ENCODE measurements at places on chromosomes 6 and 20.

DNA sequence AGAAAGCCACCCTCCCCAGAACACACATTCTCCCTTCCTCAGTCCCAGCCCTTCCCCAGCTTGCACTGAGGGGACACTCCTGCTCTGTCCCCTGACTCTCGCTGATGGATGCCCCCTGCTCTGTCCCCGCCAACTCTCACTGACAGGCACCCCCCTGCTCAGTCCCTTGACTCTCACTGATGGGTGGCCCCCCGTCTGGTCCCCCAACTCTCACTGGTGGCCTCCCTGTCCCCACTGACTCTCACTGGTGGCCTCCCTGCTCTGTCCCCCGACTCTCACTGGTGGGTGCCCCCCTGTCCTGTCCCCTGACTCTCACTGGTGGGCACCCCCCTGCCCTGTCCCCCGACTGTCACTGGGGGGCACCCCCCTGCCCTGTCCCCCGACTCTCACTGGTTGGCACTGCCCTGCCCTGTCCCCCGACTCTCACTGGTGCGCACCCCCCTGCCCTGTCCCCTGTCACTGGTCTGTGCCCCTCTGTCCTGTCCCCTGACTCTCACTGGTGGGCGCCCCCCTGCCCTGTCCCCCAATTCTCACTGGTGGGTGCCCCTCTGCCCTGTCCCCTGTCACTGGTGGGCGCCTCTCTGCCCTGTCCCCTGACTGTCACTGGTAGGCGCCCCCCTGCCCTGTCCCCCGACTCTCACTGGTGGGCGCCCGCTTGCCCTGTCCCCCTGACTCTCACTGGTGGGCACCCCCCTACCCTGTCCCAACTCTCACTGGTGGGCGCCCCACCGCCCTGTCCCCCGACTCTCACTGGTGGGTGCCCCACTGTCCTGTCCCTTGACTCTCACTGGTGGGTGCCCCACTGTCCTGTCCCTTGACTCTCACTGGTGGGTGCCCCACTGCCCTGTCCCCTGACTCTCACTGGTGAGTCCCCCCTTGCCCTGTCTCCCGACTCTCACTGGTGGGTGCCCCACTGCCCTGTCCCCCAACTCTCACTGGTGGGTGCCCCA is 60.9 kb downstream of the GINS1 start:
- DNase-seq = no peak

GRCh38 chr20:10653599-10654249 is 20.1 kb downstream of the JAG1 start:
- peak; percentile 62 for DNase-seq

GRCh38 chr20:20362774-20363433 is 5.0 kb upstream of the INSM1 start:
- no peak for DNase-seq

GRCh38 chr6:128899341-128900050 is 16.6 kb downstream of the LAMA2 start:
- no peak for DNase-seq

- no peak for DNase-seq
These were observed 6.1 kb downstream of the SAMD3 start for GRCh38 chr6:130216620-130217019.

- DNase-seq = no peak
These were observed 96.3 kb downstream of the SPTLC3 start for GRCh38 chr20:13105039-13105438.

- DNase-seq = no peak
These were observed 531.1 kb downstream of the LMBRD1 start for GRCh38 chr6:69265706-69266105.

GRCh38 chr20:25539742-25540672 is 45.3 kb downstream of the NINL start:
- no peak for DNase-seq

DNA sequence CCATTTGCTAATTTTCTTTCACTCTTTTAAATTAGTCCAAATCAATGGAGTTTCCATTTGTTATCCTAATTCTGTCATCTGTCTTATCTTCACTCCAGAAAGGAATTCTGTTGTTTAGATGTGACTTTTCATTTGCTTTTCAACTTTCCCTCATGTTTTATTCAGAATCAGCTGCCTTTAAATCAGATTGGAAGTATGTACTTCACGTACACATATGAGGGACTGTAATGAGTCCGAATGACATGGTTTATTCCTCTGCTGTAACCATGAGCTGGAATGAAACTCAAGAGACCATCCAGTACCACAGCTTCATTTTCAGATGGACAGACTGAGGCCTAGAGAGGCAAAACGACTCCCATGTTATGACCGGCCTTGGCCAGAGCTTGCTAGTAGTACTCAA is 302.3 kb downstream of the KIF16B start:
- DNase-seq = no peak

- no peak for DNase-seq
These were observed 898.0 kb upstream of the EYS start for GRCh38 chr6:66605011-66605410.

- DNase-seq = no peak
These were observed at the start of gene TXLNB for GRCh38 chr6:139291813-139292619. Gene TXLNB (minus strand): TSS chr6:139291998. CDS start chr6:139288899, 3,099 bp downstream.

GRCh38 chr6:146901940-146902816 is 302.0 kb upstream of the STXBP5 start:
- DNase-seq = no peak

DNA sequence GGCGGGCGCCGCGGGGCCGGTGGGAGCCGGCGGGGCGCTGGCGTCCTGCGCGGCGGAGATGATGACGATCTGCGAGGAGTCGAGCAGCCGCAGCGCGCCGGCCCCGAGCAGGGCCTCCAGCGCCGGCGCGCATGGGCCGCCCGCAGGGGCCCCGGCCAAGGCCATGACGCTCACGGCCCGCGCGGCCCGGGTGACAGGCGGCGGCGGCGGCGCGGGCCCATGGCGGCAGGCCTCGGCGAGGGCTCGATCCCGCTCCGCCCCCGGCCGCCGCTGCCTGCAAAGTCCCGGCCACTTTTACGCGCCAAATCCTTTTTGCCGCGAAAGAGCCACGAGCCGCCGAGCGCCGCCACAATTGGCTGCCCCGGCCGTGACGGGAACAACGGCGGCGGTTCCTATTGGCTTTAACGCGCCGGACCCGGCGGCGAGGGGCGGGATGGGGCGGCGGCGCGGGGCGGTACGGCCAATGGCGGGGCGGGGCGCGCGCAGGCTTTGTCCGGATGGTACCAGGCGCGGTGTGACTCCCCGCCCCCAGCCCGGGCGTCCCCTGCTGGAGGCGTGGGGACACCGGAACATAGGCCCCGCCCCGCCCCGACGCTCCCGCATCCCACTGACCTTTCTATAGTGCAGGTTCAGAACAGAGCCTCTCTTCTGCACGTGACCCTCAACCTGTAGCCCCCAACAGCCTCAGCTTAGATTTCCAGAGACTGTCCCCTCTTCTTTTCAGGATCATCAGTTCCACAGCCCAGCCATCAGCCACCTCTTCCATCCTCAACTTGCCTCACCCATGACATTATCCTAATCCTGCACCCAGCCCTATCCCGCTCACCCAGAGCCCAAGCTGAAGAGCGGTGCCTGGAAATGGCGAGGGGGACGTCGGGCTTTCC is at the start of gene E2F1:
Gene E2F1, minus strand, starts transcription at position 286 of the 884 bp plus-strand sequence. Its CDS starts 121 bp downstream, at position 165.
- DNase-seq = no peak

GRCh38 chr6:63543982-63544381 is 28.3 kb upstream of the LOC128125822 start:
- no peak for DNase-seq

GRCh38 chr6:92989656-92990055 is 429.7 kb downstream of the EPHA7 start:
- DNase-seq = no peak

DNA sequence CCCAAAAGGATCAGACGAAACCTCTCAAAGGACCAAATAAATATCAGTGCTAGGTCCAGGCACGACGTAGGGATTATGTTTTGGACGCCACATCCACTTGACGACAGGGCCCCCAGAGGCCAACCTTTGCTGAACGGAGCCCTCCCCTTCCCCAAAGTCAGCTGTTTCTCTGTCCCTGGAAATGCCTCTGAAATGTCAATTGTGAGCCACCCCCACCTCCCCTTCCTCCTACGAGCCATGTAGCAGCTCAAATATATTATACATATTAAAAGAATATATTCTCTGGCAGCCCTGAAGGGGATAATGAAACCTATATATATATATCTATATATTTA is 39.6 kb upstream of the BLCAP start:
- DNase-seq = no peak

- DNase-seq = no peak
These were observed 76.7 kb downstream of the LRFN2 start for GRCh38 chr6:40510442-40510841.

- DNase-seq = no peak
These were observed 21.8 kb downstream of the ADNP start for GRCh38 chr20:50909413-50909812.

- no peak for DNase-seq
These were observed 121.8 kb downstream of the SULF2 start for GRCh38 chr20:47663354-47664067.

- DNase-seq = no peak
These were observed 164.3 kb downstream of the VEGFA start for GRCh38 chr6:43934183-43934802.

DNA sequence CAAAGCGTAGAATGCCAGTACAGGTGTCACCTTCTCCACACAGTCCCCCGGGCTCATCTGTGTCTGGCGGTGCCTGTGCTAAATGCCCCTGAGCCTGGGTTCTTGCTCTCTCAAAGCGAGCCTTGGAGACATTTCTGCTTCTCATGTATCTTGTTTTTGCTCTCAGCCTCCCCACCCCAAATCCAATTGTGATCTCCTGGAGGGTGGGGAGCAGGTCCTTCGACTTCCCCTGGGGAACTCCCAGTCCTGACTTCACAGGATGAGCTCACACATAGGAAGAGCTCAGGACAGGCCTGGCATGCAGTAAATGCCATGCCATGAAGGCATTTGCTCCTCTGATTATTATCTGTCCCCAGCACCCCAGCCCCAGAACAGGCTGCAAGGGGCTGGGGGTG is 58.1 kb downstream of the NOL4L start:
- DNase-seq = no peak

- no peak for DNase-seq
These were observed 1.2 kb upstream of the PI3 start for GRCh38 chr20:45173522-45173921.

DNA sequence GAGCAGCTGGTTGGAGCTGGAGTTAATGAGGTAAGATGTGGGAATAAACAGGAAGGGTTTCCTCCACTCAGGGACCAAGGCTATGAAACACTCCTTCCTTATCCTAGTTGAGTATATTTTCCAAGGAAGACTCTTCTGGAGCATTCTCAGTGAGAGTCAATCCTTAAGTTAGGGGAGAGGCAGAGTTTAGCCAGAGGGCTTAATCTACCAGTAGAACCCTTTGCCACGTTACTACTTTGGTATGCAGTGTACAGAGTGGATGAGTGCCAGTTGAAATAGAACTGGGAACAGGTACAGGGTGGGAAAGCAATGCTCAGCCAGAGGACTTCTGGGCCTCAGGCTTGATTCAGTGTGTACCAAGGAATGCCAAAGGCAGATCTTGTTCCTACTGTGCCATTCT is 114.3 kb downstream of the UBE3D start:
- no peak for DNase-seq

DNA sequence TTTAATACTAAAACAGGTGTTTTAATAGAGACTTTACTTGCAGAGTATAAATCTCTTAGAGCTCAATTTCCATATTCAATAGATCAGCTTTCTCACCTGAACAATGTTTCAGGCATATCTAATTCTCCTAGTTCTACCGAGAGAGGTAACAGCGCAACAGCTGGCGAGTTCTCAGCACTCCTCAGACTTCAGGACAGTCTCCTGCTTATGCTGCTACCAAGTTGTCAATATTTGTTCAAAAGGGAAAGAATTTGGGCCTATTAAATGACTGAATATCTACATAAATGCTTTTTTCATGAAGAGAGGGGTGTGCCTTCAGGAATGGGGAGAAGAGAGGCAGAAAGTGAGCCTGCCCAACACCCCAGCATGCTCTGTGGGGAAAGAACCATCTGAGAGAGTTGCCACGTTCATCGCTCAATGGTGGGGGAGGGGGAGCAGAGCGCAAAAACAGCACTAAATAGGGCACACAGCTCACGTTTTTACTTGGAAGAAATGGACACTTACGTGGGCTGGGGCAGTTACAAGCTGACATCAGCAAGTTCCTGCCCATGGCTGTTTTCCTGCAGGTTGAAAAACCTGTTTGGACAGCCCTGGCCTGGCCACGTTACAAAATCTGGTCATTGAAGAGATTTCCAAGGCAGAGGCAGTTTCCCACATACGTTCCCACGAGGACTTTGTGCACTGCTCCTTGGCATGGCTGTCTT is 38.0 kb downstream of the EZR start:
- DNase-seq = no peak

DNA sequence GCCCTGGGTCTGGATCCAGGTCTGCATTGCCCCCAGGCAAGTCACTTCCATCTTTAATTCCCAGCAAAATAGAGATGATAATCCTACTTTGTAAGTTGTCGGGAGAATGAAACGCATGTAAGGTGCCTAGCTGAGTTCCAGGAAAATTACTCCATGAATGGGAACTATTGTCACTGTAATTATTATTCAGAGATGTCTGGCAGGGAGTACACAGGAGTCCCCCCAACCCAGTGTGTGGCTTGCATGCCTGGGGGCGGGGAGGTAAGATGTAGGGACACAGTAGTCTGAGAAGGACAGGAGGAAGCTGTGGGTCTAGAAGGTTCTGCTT is 85.4 kb downstream of the CD40 start:
- DNase-seq = no peak

Measured in AG09309 (cell line).